Myocyte (in vitro differentiated cells): ENCODE measurements at places on chromosomes 16 and 17.

- DNase-seq: no peak
Measured at GRCh38 chr16:85445064-85445778, 167.9 kb upstream of the GSE1 start.

DNA sequence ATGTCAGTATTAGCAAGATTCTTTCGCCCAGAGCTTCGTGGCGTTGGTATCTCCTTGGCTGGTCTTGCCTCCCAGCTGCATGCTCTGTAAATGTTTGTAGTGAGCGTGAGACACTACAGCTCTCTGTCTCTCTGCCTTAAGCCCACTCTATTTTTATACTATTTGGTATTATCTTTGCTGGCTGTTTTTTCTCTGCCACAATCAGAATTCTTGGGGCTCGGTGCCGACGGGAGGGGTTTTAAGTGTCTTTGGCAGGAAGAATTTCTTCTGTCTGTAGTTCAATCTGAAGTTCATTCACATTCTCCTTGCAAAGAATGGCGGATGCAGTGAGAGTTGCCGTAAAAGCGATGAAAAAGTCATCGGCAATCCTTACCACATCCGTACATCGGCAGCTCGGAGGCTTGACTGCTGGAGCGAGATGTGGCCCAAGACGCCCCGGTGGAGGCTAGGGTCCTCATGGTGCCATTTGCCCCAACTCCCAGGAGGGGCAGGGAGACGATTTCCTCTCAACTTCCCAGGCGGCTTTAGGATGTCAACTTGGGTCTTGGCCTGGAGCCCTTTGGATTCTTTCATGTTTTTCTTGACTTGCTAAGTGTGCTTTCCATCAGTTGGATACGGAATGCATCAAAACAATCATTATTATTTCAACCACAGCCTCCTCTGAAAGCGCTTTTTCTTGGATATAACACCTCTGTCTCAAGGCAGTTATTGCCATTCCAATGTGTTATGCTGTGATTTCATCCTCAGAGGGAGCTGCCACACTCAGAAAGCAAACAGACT lies 132.3 kb upstream of the SDK2 start:
- no peak for DNase-seq

DNA sequence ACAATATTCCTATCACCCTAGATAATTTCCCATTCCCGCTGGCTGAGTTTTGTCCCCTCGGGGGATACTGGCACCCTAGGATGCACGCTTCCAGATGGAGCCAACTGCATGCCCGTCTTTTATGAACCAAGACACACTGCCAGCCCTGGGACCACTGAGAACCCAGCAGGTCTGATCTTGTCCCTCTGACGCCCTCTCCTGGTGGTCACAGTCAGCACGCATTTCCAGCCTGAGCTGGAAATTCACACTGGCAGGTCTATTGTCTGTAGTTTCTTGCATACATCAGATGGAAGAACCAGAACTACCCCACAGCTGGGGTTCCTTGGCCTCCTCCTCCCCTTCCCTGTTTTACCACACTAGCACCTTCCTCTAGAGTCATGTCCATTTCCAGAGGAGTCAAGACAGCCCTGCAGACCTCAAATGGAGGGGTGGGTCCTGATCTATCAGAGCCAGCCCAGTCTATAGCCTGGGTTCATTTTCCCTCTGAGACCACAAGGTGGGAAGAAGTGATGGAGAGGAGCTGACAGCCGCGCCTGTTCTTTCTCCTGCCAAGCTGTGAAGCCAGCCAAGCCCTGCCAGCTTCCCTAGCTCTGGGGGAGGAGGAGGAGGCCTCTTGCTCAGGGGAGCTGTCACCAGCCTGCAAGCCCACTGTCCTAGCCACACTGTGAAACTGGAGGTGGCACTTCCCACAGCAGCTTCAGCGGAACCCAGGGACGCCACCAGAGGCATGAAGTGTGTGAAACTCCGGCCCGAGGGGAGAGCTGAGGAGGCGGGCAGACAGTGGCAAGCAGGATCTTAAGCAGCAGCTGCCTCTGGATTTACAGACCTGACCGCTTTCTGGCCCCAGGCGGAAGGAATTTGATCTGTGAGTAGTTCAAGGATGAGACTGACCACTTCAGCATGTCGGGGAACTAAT lies 29.3 kb downstream of the MXRA7 start:
- peak; percentile 96 for DNase-seq

DNA sequence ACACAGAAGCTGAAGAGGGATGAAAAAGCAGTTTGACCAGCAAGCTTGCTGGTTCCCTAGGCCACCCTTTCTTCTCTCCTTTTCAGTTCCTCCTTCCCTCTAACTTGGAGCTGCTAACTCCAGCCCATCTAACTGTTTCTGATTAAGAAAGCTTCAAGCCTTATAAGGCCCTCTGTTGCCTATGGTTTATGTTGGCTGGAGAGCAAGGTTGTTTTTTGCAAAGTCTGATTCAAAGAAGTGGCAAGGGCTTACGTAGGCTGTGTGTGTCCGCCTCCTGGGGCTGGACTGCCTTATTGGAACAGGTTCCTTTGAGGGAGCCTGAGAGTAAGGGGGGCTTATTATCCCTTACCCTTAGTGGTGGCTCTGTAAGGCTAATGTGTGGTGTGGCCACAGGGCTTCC lies 7.1 kb downstream of the AKAP1 start:
- DNase-seq: no peak

GRCh38 chr17:2064147-2064489 lies 9.2 kb downstream of the HIC1 start:
- DNase-seq: no peak

DNA sequence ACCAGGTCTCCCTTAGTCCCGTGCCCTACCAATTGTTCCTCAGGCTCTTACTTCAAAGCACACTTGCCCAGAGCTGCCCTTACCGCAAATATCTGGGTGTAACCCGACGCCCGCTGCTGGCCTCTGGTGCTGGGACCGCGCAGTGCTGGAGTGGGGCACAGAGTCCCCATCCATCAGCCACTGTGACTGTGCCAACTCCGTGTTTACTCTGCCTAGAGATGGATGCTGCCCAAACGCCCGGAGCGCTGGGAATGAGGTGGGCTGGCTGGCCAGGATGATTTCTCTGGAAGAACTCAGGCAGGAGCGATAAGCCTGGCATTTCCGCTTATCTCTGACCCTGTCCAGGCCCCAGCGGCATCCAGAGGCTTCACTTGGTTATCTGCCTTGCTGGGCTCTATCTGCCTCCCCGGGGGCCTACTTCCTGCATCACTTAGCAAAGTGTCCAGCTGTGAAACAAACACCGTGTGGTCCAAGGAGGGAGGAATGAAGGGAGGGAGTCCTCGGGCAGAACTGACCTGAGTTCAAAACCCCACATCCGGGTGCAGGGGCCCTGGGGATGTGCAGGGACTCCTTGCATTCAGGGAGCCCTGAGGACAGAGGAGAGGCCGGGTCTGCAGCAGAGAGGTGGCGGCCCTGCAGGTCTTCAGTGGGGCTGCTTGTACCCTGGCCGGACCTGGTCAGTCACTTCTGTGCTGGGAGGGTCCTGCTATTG lies 9.4 kb upstream of the MYLK3 start:
- DNase-seq: peak; percentile 92

- no peak for DNase-seq
Measured at GRCh38 chr16:11698271-11698689, 30.0 kb downstream of the SNN start.

DNA sequence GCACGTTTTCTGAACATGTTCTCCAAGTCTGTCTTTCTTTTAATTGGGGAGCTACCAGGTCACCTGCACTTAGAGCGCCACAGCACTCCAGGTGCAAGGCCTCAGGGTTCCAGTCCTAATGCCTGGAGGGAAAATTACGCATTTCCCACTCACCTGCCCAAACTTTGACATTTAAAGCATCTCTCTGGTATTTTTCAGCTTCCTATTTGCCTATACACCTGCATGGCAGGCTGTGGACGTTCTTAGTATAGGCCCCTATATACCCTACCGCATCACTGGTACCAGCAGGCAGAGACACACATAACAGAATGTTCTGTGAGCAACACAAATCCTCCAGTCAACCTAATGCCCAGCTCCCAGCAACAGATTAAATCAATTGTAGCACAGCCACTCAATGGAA lies 213.3 kb downstream of the MRTFB start:
- DNase-seq: no peak

GRCh38 chr17:29603109-29603674 lies 10.3 kb downstream of the ANKRD13B start:
- no peak for DNase-seq

- no peak for DNase-seq
Measured at GRCh38 chr17:9331279-9332131, 244.1 kb downstream of the STX8 start.

GRCh38 chr16:75288596-75289120 lies 37.2 kb upstream of the BCAR1 start:
- no peak for DNase-seq

GRCh38 chr17:56114469-56114868 lies 38.8 kb upstream of the ANKFN1 start:
- DNase-seq: no peak

DNA sequence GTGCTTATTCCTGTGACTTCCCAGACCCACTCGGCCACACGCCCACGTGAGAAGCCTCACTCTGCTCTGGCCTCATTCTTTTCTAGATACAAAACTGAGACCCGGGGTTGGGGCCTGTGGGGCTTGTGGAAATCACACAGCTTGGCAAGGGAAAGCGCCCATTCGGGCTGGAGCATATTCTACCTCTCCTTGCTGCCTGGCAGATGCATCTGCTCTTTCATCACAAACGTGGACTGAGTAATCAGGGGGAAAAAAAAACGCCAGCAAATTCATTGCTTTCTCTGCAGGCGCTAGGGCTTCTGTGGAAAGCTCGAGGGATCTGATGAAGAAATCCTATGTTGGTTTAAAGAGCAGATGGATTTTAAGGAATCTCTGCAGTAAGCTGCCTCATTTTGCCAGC lies 44.4 kb downstream of the DNAH9 start:
- no peak for DNase-seq

DNA sequence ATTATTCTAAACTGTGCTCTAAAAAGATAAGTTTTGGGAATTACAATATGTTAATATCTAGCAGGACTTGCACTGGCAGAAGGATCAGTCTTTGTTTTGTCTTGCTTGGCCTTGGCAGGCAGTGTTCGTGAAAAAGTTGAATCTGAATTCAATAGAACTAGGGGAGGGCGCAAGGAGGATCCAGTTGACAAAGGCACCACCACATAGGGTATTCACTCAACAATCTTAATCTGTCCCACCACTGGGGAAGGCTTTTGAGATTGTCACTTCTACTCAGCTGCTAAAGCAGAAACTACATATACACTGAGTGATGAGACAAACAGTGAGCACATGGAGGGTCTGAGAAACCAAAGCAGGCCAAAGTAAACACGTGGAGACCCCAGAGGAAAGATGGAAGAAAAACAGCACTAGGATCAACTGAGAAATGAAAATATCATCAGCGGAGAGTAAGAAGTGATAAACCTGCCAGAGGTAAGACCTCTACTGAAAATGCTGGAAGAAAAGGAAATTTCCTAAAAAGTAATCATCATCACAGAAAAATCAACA lies 2.4 kb downstream of the AMFR start:
- DNase-seq: no peak

- no peak for DNase-seq
Measured at GRCh38 chr17:65609749-65610148, 48.3 kb upstream of the AXIN2 start.

DNA sequence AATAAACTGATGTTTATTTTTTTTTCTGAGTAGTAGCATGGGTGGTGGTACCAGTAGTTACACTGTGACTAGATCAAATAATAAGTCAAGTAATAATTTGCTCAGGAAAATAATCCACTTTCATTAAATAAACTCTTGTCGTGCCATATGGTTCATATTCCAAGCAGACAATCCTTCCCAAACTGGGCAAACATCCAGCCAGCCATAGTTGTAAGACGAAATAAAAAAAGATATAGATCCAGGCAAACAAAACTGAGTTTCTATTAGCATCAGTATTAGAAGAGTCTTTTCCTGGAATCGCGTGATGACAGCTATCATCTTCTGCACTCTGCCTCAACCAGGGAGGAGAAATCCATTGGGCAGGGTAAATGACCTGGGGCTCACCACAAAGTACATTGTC lies 508.4 kb upstream of the GOT2 start:
- DNase-seq: no peak

DNA sequence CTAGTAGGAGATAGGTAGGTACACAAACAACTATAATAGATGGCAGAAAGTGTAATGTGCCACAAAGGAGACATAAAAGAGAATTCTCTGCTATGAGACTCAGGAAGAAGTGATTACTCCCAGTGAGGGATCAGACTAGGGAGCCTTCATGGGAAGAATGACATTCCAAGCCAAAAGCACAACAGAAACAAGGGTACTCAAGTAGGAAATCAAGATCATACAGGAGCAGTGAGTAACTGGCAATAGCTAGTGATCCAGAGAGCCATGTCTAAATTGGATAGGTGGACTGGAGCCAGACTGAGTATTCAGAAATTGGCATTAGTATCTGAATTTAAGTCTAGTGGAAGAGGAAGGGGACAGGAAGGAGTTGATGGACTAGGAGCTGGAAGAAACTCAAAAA lies 10.7 kb downstream of the RFFL start:
- DNase-seq: no peak
